ENCODE measurements at places on chromosomes 6 and 20. TPM values are rescaled to one million over a fixed set of nuclear protein-coding genes. Genes with fewer than 3 reads are reported as not detected.
A peak's percentile ranks its signal among the peaks of the same experiment; 100 is the strongest.

GRCh38 chr6:24255676-24256075 is 102.2 kb downstream of the DCDC2 start:
- DNase-seq = no peak

GRCh38 chr6:2448826-2449571 is 203.6 kb upstream of the GMDS start:
- DNase-seq = peak; percentile 81

DNA sequence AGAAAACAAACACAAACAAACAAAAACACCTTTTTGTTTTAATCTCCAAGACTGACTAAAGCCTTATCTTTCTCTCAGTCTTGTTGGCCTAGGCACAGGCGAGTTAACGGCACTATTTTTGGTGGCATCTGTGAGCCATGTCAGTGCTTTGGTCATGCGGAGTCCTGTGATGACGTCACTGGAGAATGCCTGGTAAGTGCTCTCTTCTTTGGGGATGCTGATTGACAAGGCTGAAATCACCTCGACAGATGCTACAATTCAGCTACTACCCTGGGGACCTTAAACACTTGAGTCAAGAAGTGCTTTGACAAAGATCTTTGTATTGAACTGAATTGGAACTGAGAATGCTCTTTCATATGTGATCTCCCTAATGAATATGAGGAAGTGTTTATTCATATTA is 384.1 kb downstream of the LAMA2 start:
- no peak for DNase-seq

GRCh38 chr20:59153355-59153681 is 10.3 kb upstream of the ZNF831 start:
- DNase-seq = no peak

DNA sequence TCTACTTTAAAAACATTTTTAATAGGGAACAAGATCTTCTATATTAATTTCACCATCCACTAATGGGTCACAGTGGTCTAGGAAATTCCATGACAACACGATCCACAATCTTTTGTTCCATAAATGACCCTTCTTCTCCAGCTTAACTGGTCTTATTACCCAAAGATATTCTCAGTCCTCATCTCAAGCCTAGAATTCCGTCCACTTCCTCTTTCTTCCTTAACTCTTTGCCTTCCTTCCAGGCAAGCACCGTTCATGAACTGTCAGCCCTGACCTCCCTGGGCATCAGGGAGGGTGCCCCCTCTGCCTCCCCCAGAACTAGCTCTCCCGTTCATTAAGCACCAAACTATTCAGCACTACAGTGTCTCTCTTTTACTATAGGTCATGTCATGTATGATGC is 8.0 kb downstream of the SAYSD1 start:
- DNase-seq = no peak

- no peak for DNase-seq
Observed at GRCh38 chr20:34461779-34462087, 54.5 kb upstream of the DYNLRB1 start.

DNA sequence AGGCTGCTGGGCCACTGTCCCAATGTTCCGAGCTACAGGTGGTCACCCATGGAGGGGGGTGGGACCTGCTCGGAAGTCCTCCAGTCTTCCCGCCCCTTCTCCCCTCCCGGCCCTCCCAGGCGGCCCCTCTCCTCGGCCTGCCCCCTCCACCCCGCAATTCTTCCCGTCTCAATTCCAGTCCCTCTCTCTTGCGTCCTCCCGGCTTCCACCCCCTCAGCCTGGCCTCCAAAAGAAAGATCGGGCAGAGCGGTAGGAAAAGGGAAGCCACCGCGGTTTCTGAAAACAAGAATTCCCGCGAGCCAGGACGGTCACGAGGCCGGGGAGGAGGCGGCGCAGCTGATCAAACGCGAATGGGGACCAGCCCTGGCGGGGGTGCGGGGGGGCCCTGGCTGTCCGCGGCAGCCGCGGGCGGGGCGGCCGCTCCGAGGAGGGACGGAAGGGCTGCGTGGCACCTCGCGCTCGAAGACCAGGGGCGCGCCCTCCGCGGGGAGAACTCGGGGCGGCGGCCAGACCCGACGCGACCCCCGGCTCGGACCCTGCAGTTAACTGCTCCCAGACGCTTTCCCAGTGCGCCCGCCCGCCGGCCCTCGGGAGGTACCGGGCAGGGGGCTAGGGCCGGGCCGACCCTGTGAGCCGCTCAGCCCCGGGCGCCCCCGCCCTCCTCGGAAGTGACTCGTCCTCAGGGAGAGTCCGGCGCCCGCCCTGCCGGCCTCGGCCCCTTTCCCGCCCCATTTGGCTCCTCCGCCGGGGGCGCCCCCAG is 1.0 kb downstream of the PXDC1 start:
- peak; percentile 57 for DNase-seq

DNA sequence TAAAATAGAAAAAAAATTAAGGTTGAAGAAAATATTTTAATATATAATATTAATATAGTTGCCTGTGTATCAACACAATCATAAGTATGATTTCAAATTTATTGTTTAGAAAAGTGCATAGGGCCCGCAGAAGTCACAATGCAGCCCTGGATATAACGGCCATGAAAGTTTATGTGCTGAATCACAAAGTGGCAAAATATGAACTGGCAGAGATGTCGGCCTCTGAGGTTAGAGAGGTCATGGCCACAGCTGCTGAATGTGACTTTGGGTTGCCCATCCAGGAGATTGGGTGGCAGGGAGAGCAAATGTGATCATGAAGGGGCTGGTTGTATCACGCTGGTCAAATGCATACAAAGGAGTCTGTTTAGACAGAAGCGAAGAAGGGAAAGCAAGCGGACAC is 35.7 kb downstream of the COL11A2 start:
- no peak for DNase-seq

GRCh38 chr6:106027758-106028157 is 58.4 kb upstream of the PRDM1 start:
- DNase-seq = no peak

GRCh38 chr6:26032340-26033084 is 54.7 kb upstream of the HFE start:
- peak; percentile 56 for DNase-seq

GRCh38 chr20:19347943-19348456 is 135.6 kb downstream of the SLC24A3 start:
- no peak for DNase-seq

DNA sequence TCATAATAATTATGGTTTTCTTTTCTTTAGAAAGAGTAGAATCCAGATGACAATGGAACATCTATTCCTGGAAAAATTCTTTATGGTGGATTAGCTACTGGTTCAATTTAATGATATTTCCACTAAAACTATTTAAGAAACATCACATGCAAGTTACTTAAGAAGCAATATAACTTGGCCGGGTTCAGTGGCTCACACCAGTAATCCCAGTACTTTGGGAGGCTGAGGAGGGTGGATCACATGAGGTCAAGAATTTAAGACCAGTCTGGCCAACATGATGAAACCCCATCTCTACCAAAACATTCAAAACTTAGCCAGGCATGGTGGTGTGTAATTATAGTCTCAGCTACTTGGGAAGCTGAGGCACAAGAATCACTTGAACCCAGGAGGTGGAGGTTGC is 65.9 kb upstream of the SMLR1 start:
- no peak for DNase-seq

GRCh38 chr6:112289038-112289566 is 34.7 kb upstream of the LAMA4 start:
- DNase-seq = peak; percentile 80

DNA sequence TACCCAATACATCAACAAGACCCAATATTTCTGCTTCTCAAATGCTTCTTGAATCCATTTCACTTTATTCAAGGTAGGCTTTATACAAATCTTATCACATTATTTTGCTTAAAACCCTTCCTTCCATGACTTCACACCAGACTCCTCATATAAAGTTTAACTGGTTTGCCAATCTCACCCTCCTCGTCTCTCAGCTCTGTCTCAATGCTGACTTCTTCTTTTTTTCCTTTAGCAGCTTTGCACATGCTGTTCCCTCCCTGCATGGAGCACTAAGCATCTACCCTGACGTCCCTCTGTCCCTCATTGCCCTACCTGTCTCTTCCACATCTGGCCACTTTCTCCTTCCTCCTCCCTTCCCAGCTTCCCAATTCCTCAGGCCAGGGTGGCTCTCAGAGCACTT is 31.4 kb downstream of the KCNK17 start:
- no peak for DNase-seq

- DNase-seq = peak; percentile 14
Observed at GRCh38 chr20:21557241-21558020, 43.6 kb upstream of the NKX2-2 start.

GRCh38 chr6:133504761-133505160 is 263.6 kb downstream of the EYA4 start:
- no peak for DNase-seq

DNA sequence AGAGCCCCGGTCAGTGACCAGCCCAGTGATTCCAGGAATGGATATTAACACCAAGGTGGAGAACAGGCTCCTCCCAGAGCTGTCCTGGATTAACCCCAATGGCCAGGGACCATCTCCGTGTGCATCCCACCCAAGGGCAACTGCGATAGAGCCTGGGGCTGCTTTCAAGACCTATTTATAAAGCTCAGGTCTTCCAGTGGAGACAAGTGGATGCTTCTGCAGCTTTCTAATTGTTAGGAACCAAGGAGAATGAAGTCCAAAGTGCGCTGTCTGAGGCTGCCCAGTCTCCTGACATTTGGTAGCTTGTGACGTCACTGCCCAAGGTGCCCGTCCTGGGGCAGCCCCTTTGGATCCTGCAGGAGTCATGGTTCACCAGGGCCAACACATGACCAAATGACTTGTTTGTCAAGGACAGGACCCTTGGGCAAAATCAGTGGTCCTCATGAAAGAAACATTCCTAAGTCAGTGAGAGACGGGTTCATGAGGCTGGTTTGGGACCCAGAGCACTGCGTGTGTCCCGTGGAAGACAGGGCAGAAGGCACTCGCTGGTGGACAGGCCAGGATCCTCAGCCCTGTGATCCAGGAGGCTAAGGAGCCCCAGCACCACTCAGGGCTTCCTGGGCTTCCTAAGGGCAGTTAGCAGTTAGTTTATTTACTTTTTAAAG is 174.9 kb downstream of the ANKRD60 start:
- no peak for DNase-seq

DNA sequence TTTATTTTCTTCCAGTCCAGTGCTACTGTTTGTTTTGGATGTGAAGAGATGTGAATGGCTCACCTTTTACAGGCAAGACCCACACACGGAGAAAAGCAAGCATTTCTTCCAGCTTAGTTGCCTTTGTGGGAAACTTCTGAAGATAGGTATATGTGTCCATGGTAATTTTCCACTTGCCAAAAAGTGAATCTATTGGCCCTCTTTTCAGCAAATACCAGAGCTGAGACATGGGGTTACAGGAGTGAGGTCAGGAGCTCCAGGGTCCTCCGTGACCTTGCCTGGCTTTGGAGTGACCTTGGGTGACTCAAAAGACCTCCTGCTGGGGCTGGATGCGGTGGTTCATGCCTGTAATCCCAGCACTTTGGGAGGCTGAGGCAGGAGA is 166.7 kb downstream of the SCML4 start:
- no peak for DNase-seq

GRCh38 chr6:139129284-139129683 is 5.6 kb upstream of the HECA start:
- DNase-seq = peak; percentile 45

- no peak for DNase-seq
Observed at GRCh38 chr6:75318900-75319299, 34.3 kb upstream of the TMEM30A start.

DNA sequence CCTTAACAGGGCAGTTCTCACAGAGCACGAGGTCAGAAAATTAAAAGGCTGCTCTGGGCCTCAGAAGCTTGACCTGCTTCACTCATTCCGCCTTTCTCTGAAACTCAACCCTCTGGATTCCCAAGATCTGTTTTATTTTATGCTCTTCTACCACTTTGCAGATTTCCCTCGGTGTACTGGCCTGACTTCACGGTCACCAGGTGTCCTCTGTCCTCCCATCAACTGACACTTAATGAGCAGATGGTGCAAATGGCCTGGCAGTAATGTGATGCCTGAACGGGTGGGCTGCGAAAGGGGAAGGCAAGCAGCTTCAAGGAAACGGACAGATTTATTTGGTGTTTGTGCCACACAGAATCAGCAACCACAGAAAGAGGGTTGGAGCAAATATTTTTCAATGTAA is 169.7 kb upstream of the TFAP2D start:
- no peak for DNase-seq

DNA sequence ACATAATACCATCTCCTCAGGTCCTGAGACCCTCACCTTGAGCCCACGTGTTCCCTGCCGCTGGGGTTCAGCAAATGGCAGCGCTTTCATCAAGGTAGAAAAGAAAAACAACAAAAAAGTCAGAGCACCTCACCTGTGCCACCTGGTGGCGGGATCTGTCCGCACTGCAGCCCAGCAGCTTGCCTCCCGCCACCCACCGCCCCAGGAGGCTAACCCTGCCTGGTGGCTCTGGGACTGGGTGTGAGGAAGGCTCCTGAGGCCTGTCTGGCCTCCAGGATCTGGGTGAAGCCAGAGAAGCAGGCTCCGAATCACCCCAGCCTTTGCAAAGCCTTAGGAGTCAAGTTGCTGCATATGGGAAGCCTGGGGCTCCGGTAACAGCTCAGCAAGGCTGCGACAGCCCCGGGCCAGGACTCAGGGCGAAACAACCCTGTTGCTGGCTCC is 270.8 kb downstream of the BMP7 start:
- DNase-seq = peak; percentile 17

DNA sequence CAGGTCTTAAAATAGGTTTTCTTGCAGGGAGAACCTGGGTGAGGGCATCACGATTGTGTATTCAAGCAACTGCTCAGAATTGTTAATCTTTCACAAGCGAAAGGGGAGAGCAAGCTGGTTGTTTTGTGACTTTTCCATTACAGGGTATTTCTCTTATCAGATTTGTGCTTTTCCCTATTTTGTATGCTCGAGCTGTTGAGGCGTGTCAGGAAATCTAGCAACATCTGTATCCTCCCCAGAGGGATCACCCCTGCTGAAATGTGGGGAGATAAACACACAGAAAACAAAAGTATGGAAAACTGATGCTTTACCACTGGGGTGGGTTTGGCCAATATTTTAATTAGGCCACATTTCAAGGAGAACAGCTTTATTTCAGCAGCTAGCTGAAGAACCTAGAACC is 187.0 kb downstream of the DTNBP1 start:
- no peak for DNase-seq

DNA sequence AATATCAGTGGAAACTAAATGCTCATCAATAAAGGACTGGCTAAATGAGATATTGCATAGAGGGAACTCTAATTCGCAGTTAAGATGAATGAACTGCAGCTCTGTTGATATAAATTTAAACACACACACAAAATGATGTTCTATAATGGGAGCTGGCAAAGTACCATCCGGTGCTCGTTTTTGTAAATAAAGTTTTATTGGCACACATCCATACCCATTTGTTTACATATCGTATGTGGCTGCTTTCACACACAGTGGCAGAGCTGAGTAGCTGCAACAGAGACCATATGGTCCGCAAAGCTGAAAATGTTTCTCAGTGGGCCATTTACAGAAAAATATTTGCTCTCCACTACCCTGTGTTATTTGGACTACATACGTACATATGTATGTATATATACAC is 120.7 kb downstream of the EDN3 start:
- no peak for DNase-seq

TGM2 gene
- 7.1 TPM for total RNA-seq

CYP21A2 gene
- total RNA-seq = 0.48 TPM

BPIFB4 gene
- total RNA-seq = not detected

ERVFRD-1 gene
- not detected for total RNA-seq

LKAAEAR1 gene
- not detected for total RNA-seq

ZNF334 gene
- 0.14 TPM for total RNA-seq

EPHA7 gene
- 5.6 TPM for total RNA-seq

CNKSR3 gene
- total RNA-seq = 8.3 TPM

DEF6 gene
- total RNA-seq = 0.43 TPM

KHDC1 gene
- 5.5 TPM for total RNA-seq

SOX18 gene
- total RNA-seq = 0.19 TPM

SAMHD1 gene
- 23.9 TPM for total RNA-seq

CALHM4 gene
- 0.39 TPM for total RNA-seq

OPRL1 gene
- 0.23 TPM for total RNA-seq

KCNK15 gene
- total RNA-seq = not detected
